ENCODE measurements at places on chromosomes 5 and 9.

GRCh38 chr5:139554264-139554663 lies 6.9 kb upstream of the UBE2D2 start:
- DNase-seq: no peak

DNA sequence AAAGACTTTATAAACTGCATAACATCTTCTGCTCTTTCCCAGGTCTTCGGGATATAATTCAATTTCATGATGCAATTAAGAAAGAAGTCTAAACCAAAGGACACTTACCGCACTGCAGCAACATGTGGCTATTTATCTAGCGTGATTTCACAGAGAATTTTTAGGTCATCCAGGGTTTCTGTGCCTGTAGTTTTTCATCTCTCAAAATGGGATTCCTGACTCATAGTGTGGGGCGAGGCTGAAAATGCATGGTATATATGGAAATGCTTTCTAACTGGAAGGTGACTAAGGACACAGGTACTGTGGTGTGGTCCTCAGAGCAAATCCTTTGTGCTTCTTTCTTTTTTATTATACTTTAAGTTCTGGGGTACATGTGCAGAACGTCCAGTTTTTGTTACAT lies 557.7 kb upstream of the KLF4 start:
- no peak for DNase-seq

DNA sequence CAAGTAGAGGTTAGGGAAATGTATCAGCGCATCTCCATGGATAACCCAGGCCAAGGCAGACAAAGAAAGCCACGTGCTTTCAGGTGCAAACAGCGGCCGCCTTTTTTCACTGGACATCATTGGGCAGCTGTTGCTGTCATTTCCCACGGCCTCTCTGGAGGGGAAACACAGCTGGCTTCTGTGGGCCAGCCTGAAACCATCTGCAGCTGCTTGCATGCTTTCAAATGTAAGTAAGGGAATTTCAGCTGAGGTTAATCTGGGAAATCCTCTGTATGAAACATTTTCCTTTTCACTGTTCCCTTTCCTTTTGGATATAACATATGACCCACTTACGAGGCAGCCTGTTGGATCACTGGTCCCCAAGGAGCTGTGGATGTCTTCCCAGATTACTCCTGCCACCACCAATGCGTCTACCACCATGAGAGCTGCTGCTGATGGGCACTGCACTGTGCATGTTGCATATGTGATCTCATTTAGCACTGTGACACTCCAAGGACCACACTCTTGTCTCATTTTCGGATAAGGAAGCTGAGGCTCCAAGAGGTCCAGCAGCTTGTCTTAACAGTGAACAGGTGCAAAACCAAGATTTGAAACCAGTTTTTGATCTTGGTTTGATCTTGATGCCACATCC lies 106.3 kb downstream of the C9orf152 start:
- DNase-seq: no peak

DNA sequence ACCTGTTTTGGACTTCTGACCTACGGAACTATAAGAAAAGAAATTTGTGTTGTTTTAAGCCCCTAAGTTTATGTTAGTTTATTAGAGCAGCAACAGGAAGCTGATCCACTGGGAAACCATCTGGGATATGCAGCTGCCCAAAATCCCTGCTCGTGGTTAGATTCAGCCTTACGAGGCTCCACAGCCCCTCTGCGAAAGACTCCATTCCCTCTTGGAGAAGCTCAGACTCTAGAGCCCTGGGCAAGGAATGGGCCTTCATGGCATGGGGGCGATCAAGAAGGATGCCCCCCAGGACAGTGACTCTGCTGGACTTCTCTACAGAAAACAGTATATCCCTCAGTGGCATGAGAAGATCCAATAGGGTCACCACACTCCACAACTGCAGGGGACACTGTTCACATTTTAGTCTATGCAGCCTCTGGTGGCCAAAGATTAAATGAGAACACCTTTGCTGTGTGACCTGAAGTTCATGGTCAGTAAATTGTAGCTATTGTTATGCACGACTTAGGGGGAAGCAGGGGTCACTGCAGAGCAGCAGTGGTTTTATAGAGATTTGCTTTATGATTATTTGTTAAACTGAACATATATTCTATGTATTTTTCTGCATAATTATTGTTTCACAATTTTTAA lies 21.1 kb downstream of the IRF1 start:
- DNase-seq: no peak

GRCh38 chr5:29547236-29547865 lies 1646.1 kb upstream of the CDH6 start:
- no peak for DNase-seq

DNA sequence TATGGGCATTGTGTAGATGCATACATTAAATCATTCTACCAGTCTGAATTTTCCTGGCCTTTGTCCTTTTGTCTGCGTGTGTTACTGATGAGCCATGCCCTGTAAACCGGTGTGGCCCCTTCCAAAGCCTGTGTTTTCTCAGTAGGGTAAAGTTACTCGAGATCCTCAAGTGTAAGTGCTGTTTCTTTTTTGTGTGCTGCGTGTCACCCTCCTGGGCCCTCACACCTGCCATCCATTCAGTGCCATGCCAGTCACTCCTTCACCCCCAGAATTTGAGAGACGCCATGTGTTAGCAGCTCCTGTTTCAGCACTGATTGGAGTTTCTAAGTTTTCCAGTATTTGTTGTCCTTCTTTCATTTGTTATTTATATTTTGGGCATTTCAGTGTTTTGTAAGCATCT lies 288.2 kb downstream of the FANCC start:
- DNase-seq: no peak

GRCh38 chr5:11289733-11290132 lies 528.7 kb upstream of the DAP start:
- DNase-seq: no peak

DNA sequence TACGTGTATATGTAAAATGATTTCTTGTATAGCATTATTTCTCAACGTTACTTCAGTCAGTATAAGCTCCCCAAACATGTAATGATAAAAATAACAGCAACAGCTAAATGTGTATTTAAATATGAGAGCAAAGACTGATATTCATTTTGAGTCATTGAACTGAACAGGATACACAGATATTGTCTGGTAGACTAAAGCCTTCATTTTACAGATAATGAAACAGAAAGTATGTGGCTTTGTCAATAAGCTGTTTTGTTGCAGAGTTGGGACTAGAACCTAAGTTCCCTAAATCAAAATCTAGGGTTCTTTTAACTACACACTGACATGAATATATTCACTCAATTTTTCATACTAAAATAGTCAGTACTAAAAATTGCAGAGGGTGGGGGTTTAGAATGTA lies 80.4 kb upstream of the MARCHF11 start:
- DNase-seq: no peak

DNA sequence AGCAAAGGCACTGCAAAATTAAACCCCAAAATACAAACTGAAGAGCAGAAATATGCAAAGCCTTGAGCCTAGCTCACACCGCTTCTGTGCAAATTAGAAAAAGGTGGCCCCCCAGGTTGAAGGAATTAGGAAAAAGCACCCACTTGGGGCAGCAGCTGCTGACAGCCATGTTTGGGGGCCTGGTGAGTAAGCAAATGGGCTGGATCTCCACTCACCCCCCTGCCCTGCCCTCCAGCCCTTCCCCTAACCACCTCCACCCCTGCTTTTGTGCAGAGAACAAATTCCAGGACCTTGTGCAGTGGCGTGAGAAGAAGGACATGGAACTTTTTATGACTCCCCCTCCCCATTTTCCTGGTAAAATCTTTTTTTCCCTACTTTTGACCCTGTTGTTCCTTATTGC lies 92.0 kb upstream of the DNAH5 start:
- no peak for DNase-seq

- no peak for DNase-seq
Observed at GRCh38 chr9:127202461-127203169, 62.0 kb upstream of the GARNL3 start.

GRCh38 chr5:140497897-140498296 lies 49.6 kb upstream of the EIF4EBP3 start:
- no peak for DNase-seq

DNA sequence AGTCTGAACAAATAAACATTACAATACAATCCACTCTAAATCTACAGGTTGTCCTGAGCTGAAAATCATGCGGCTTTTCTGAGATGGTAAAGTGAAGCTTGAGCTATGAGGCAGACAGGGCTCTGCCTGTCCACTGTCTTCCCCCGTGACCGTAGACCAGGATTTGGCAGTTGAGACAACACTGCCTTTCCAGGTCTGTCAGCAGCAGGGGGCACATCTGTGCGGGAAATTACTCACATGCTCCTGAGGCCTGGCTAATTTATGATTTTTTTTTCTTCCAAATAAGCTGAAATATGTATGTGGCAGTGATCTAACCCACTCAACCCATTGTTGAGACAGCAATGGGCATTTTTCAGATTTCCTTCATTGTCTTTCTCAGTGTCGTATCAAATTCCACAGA lies 307.9 kb downstream of the FBXL7 start:
- no peak for DNase-seq

- peak; percentile 89 for DNase-seq
Observed at GRCh38 chr9:116935149-116935897, 248.2 kb downstream of the TRIM32 start.

DNA sequence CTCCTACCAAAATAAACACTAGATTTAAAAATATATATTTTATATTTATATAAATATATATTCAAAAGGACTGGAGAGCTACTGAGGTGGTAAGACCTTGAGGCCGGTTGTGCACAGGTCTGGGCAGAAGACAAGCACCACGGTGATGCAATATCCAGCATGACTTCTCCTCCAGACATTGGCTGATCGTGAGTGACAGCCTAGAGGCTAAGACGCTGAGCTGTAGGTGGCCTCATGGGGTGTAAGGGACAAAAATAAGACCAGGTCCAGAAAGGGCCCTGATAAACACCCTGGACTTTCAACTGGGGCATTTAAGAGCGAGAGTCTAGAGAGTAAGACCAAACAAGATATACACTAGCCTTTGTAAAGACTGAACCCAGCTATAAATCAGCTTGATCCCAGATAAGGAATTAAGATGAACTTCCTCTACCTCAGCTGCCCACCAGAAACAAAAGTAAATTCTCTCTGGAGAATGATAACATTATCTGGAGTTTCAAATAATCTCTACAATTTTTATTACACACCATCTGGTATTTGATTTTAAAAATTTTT lies 14.2 kb upstream of the C5orf47 start:
- peak; percentile 28 for DNase-seq

DNA sequence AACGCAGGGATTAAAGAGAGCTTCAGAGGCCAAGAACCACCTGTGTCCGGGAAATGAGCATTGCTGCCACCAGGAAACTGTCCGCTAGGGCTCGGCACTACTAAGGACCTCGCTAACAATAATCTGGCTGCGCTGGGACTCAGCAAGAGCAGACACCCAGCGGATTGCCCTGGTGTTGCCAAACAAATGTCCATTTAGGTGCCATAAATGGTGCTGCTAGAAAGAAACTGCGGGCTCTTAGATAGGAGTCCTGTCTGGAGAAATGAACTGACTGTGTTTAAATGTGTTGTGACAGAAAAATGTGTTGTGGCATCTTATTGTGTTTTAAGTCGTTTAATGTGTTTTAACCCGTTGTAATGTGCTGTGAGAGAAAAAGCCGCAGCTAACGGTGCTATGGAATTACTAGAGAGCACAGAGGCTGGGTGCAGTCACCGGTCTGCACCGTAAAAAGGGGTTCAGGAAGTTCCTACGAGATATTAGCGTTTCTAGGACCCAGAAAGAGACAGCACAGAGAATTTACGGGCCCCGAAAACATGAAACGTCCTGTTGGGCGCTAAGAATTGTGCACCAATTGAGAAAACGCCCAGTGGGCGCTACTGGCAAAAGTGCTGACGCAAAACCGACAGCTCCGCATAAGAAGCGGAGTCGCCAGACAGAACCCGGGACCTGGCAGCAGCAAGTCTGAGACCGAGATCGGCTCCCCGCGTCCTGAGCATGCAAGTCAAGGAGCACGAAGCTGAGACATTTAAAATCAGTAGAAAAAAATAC lies 90.6 kb downstream of the ANXA2R start:
- peak; percentile 83 for DNase-seq

- no peak for DNase-seq
Observed at GRCh38 chr9:33230756-33231622, 9.0 kb upstream of the SPINK4 start.

- no peak for DNase-seq
Observed at GRCh38 chr5:142171270-142171669, 62.7 kb downstream of the NDFIP1 start.

- DNase-seq: no peak
Observed at GRCh38 chr5:67879620-67880510, 335.7 kb upstream of the PIK3R1 start.

- no peak for DNase-seq
Observed at GRCh38 chr9:137836831-137837241, 40.7 kb upstream of the CACNA1B start.

DNA sequence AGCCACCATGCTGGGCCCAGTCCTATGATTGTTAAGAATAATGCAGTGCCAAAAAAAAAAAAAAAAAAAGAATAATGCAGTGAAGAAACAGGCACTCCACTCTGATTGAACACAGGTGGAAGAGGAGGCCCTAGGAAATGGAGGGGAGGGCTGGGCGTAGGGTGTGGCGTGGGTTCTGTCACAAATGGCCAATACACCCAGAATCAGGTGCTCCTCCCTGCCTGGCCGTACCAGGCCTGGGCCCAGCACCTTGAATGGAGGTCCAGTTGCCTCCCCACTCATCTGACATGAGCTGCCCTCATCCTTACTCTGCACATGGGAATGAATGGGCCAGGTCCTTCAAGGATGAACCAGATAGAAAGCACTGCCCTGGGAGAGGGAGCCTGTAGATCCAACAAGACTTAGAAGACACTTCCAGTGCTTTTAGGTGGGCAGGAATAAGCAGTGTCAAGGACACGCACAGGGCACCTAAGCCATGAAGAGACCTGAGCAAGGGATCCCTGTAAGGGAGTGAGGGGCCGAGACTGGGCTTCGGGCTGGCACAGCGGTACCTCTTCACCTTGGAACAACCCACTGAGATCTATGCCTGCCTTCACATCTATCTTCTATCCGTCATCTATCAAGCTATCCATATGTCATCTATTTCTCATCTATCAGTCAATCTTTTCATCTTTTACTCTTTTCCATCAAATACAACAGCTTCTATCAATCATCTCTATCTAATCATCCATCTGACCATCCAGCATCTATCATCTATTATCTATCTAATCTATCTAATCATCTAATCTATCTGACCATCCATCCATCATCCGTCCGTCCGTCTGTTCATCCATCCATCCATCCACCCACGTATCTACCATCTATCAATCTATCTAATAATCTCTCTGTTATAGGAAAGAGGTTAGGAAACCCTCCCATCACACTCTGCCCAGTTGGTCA lies 15.9 kb downstream of the NINJ1 start:
- DNase-seq: no peak

DNA sequence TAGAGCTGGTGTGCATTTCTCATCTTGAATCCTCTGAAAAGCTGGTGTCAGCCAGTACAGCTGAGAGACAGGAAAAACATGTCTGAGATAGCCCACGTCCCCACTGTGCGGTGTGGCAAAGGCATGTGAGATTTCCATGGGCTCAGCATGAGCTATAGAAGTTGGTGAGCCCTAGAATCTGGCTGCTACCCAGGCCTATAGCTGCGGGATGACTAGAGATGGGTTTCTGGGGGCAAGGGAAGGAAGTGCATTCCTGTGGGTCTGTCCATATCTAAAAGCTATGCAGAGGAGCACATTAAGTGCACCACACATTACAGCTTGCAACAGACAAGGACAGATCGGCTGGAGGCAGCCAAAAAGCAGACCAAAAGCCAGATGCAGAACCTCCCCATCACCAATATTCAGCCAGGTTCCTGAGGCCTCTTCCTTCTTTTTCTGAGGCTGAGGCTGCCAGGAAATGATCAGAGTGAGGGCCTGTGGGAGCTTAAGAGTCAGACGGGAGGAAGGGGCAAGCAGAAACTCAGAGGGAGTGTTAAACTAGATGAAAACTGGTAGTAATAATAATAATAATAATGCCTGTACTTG lies 55.8 kb upstream of the RANBP3L start:
- DNase-seq: no peak

Measured in CD14-positive monocyte (primary cell).